Uterine smooth muscle cell (primary cell): ENCODE measurements at places on chromosomes 1 and 21. TPM values are rescaled to one million over a fixed set of nuclear protein-coding genes. Genes with fewer than 3 reads are reported as not detected.

IL12RB2 gene
- total RNA-seq, result not detected in 2 replicates

INAVA gene
- total RNA-seq, result not detected in 2 replicates

OR2G3 gene
- not detected in 2 replicates for total RNA-seq

PTPN7 gene
- total RNA-seq, result under 0.01 TPM in 1 of 2 replicates, not detected in the other

BSND gene
- not detected in 2 replicates for total RNA-seq

GNAT2 gene
- 0.33 TPM in 1 of 2 replicates, not detected in the other for total RNA-seq

NUDT4B gene
- total RNA-seq, result 6.9 and 11.2 TPM in 2 replicates

CHRM3 gene
- total RNA-seq, result 0.11 TPM in 1 of 2 replicates, not detected in the other

C1orf87 gene
- not detected in 2 replicates for total RNA-seq

BRDT gene
- total RNA-seq, result not detected in 2 replicates

AUNIP gene
- total RNA-seq, result 1.7 and 5.6 TPM in 2 replicates

CFHR3 gene
- not detected in 2 replicates for total RNA-seq

RGS13 gene
- not detected in 2 replicates for total RNA-seq

RGS4 gene
- total RNA-seq, result 265 and 486 TPM in 2 replicates

SMPDL3B gene
- total RNA-seq, result 0.25 TPM in 1 of 2 replicates, not detected in the other

C1orf115 gene
- 2.5 and 4.2 TPM in 2 replicates for total RNA-seq

DNASE2B gene
- not detected in 2 replicates for total RNA-seq

COL8A2 gene
- total RNA-seq, result 5.0 and 12.5 TPM in 2 replicates

ACADM gene
- total RNA-seq, result 32.1 and 36.2 TPM in 2 replicates

SCP2 gene
- total RNA-seq, result 167 and 245 TPM in 2 replicates

ANKRD45 gene
- total RNA-seq, result under 0.01 and 1.1 TPM in 2 replicates

PPP1R8 gene
- total RNA-seq, result 43.0 and 54.2 TPM in 2 replicates

RHCE gene
- total RNA-seq, result 0.75 and 0.77 TPM in 2 replicates

TOMM40L gene
- 9.2 and 13.2 TPM in 2 replicates for total RNA-seq

FAM229A gene
- 0.77 and 1.00 TPM in 2 replicates for total RNA-seq

LAX1 gene
- under 0.01 TPM in 1 of 2 replicates, not detected in the other for total RNA-seq

RASAL2 gene
- total RNA-seq, result 21.6 and 26.6 TPM in 2 replicates

AKNAD1 gene
- not detected in 2 replicates for total RNA-seq

ICOSLG gene
- total RNA-seq, result 0.11 and 0.50 TPM in 2 replicates

UBE2U gene
- total RNA-seq, result not detected in 2 replicates

CELA3A gene
- total RNA-seq, result not detected in 2 replicates

DAB1 gene
- total RNA-seq, result under 0.01 and 0.12 TPM in 2 replicates

CHRNB2 gene
- total RNA-seq, result under 0.01 TPM in 1 of 2 replicates, not detected in the other

CD84 gene
- not detected in 2 replicates for total RNA-seq

OXCT2 gene
- total RNA-seq, result 2.2 and 4.5 TPM in 2 replicates

SPOCD1 gene
- total RNA-seq, result 71.4 and 85.6 TPM in 2 replicates

AMPD1 gene
- not detected in 2 replicates for total RNA-seq

MYOG gene
- not detected in 2 replicates for total RNA-seq

COL24A1 gene
- total RNA-seq, result 0.87 and 1.3 TPM in 2 replicates

GABRD gene
- total RNA-seq, result not detected in 2 replicates

NOS1AP gene
- total RNA-seq, result 0.37 and 0.44 TPM in 2 replicates

MAGI3 gene
- 11.9 and 13.6 TPM in 2 replicates for total RNA-seq

C1QA gene
- not detected in 2 replicates for total RNA-seq

TNFRSF9 gene
- total RNA-seq, result under 0.01 TPM in 1 of 2 replicates, not detected in the other

RGSL1 gene
- total RNA-seq, result not detected in 2 replicates

A3GALT2 gene
- not detected in 2 replicates for total RNA-seq

TMCC2 gene
- total RNA-seq, result 3.2 and 4.7 TPM in 2 replicates

KCNA2 gene
- total RNA-seq, result not detected in 2 replicates

SYT2 gene
- under 0.01 TPM in 1 of 2 replicates, not detected in the other for total RNA-seq

VASH2 gene
- 0.11 and 0.37 TPM in 2 replicates for total RNA-seq

IFNLR1 gene
- not detected in 2 replicates for total RNA-seq

SELL gene
- under 0.01 and 0.12 TPM in 2 replicates for total RNA-seq

UTS2 gene
- 0.12 TPM in 1 of 2 replicates, not detected in the other for total RNA-seq

C1orf141 gene
- not detected in 2 replicates for total RNA-seq

GDAP2 gene
- 23.0 and 24.6 TPM in 2 replicates for total RNA-seq

NBPF26 gene
- 30.8 and 32.7 TPM in 2 replicates for total RNA-seq

SPRR2D gene
- total RNA-seq, result not detected in 2 replicates

SLC1A7 gene
- total RNA-seq, result 0.12 TPM in 1 of 2 replicates, not detected in the other

PLA2G4A gene
- 15.5 and 26.8 TPM in 2 replicates for total RNA-seq
